ENCODE measurements at places on chromosomes 1 and 21.

- DNase-seq: peak; percentile 37
Measured at GRCh38 chr1:50349242-50349565, 74.0 kb downstream of the DMRTA2 start.

- DNase-seq: no peak
Measured at GRCh38 chr1:53291574-53291973, 36.3 kb downstream of the LRP8 start.

DNA sequence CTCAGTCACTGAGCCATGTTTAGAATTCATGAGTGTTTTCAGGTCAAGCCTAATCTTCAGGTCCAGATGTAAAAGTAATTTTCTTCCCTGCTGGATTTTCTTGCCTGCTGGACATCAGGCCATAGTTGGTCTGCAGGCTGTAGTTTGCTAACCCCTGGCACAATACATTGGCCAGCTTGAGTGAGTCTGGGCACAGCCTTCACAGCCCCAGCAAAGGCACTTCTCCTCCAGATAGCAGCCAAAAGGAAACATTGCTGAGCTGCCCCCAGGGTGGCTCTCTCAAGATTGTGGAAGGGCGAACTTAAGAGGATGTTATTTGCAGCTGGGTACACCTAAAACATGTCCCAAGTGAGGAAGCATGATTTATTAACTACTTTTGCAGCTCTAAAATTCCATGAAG lies 126.8 kb downstream of the PIK3R3 start:
- peak; percentile 27 for DNase-seq

- no peak for DNase-seq
Measured at GRCh38 chr1:103514920-103515503, 10.5 kb upstream of the RNPC3 start.

DNA sequence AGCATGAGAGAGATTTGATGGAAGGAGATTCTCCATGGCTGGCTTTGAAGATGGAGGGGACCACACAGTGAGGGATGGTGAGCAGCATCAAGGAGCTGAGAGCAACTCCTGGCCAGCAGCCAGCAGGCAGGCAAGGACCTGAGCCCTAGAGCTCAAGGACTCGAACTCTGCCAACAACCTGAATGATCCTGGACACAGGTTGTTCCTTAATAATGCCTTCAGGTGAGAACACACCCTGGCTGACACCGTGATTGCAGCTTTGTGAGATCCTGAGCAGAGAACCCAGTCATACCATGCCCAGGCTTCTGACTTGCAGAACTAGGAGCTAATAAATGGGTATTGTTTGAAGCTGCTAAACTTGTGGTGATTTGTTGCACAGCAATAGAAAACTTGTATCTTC lies 183.1 kb downstream of the LMX1A start:
- DNase-seq: no peak

DNA sequence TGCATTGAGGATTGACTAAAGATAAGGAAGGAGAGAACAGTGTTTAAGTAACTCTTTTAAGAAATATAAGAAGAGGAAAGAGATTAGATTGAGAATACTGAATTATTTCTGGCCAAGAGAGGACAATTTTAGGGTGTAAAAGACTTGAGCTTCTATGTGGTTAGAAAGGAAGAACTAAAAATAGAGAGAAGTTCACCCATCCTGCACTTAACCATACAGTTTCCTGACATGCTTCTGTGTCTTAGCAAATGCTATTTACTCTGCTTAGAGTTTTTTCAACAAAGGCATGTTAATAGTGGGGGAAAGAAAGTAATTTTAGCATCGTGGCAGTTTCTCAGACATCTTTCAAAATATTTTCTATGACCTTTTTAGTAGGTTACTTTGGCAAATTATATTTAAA lies 122.8 kb upstream of the GPR52 start:
- no peak for DNase-seq

DNA sequence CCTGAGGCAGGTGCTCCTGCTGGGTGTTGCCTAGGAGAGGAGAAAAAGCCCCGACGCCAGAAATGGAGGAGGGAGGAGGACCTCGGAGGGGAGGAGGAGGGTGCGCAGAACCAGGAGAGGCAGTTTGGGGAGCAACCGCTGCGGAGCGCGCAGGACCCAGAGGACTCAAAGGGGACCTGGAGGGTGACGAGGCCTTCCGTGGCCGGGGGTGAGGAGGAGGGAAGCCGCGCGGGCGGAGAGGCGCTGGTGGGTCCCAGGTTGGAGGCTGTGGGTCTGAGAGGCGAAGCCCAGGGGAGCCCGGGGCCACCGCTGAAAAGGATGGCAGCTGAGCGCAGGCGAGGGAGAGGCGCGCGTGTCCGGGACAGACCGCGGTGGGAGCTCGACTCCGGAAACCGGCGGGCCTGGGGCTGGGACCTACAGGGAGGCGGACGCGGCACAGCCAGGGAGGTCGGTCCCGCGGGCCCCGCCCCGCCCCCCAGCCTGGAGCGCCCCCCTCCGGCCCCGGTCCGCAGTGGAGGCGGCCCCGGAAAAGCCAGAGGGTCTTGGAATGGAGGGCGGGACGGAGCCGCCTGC lies 15.1 kb downstream of the RNF223 start:
- DNase-seq: no peak

- no peak for DNase-seq
Measured at GRCh38 chr1:11321656-11322491, 48.9 kb downstream of the UBIAD1 start.

- DNase-seq: peak; percentile 67
Measured at GRCh38 chr1:200409203-200409760, 554 bp downstream of the ZNF281 start.

DNA sequence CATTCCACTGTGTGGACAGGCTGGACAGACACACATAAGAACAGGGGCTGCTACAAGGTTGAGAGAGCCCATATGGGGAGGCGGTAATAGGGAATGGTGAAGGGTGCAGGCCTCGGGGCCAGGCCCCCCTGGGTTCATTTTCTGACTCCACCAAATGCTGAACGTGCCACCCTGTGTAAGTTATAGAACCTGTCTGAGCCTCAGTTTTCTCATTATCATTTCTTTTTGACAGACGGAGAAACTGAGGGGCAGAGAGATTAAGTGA lies 569.5 kb downstream of the PTPRU start:
- DNase-seq: peak; percentile 21

DNA sequence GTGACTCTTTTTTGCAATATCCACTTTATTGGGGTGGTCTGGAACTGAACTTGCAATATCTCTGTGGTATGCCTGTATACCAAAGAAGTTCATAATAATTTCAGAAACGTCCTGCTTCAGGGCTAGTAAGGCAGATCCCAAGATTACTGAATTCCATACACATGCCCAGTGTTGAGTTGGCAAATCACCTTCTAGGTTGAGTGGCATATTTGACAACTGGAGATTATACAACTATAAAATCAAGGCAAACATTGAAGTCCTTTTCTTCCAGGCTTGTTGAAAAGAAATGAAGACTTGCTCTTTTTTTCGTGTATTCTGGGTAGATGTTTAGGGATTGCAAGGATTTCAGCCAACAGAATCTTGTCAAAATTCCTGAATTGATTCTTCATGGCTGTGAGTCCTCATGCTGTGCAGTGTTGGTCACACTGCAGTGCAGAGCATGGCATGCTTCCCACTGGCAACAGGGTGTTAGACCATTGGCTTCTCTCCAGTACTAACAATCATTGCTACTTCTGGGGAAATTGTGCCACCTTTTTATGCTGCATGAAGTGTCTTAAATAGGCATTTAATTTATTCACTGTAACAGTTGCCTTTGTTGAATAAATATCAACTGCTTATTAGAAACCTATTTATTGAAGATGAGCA lies 367.1 kb upstream of the ADGRL4 start:
- DNase-seq: no peak

DNA sequence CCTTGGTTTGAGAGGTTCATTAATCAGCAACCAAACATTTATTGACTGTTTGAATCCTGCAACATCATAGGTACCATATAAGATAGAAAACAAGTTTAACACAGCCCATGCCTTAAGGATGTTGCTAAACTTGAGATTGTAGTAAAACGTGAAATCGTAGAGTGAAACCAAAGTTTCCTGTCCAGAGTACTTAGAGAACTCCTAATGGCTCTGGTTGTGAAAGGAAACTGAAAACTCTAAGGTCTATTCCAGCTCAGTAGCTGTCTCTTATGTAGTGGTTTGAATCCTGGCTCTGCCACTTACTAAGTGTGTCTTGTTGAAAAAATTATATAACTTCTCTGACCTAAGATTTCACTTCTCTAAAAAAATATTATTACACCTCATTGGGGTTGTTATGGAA lies 310.9 kb downstream of the NTNG1 start:
- no peak for DNase-seq
